ENCODE measurements at places on chromosomes 3 and 15. TPM values are rescaled to one million over a fixed set of nuclear protein-coding genes. Genes with fewer than 3 reads are reported as not detected.
A peak's percentile ranks its signal among the peaks of the same experiment; 100 is the strongest.

GRCh38 chr15:61080221-61081026 lies 148.7 kb downstream of the RORA start:
- H3K4me1 ChIP-seq = no peaks in the 10 kb centered on the region
- H3K27ac ChIP-seq = no peak overlapping the region
- H3K4me3 ChIP-seq = no peak overlapping the region
- no peaks in the 10 kb centered on the region for H3K36me3 ChIP-seq
- H3K27me3 ChIP-seq = peaks cover 4% of the 10 kb centered on the region

GRCh38 chr3:111072031-111072921 lies 660 bp downstream of the NECTIN3 start:
- H3K27me3 ChIP-seq = peaks cover 14% of the 10 kb centered on the region
- DNase-seq = no peak
- peak overlapping the region; percentile 37 for H3K27ac ChIP-seq
- peaks cover 6% of the 10 kb centered on the region for H3K36me3 ChIP-seq

GRCh38 chr15:59522988-59523461 lies 85.0 kb downstream of the FAM81A start:
- no peak overlapping the region for H3K4me3 ChIP-seq
- H3K27ac ChIP-seq = no peak overlapping the region
- no peaks in the 10 kb centered on the region for H3K27me3 ChIP-seq
- no peaks in the 10 kb centered on the region for H3K4me1 ChIP-seq

DNA sequence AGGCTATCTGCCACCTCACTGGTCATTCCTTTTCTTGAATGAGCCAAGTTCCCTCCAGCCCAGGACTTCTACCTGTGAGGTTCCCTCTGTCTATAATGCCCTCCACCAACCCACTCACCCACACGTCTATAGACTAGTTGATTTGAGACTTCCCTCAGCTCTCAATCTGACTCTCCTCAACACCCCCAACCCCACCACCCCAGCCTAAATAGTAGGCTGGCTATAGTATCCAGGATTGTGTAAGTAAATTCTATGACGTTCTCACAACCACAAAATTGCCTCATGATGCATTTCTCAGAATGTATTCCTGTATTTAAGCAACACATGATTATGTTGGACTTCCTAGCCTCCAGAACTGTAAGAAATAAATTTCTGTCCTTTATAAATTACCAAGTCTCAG lies 2.2 kb downstream of the PLSCR1 start:
- H3K4me1 ChIP-seq = peaks cover 16% of the 10 kb centered on the region
- H3K27ac ChIP-seq = peak overlapping the region; percentile 1
- no peak for DNase-seq
- H3K36me3 ChIP-seq = 0 out of 2 replicates have a peak, but pooled peaks cover 2% of the 10 kb centered on the region

- no peaks in the 10 kb centered on the region for H3K27me3 ChIP-seq
- no peaks in the 10 kb centered on the region for H3K36me3 ChIP-seq
- H3K4me1 ChIP-seq = no peaks in the 10 kb centered on the region
- no peak overlapping the region for H3K4me3 ChIP-seq
- H3K27ac ChIP-seq = no peak overlapping the region
These were observed 1475.1 kb downstream of the OTOL1 start for GRCh38 chr3:162971715-162972114.

DNA sequence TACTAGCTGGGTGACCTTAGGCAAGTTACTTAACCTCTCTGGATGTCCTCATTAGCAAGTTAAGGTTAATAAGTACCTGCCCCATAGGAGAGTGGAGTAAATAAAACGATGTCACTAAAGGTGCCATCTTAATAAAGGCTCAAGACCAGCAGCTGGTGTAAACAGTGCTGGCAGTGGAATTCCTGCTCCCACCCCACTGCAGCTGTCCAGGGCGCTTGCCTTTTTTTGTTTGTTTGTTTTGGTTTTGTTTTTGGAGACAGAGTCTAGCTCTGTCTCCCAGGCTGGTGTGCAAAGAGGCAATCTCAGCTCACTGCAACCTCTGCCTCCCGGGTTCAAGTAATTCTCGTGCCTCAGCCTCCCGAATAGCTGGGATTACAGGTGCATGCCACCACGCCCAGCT lies 28.9 kb downstream of the IDH3A start:
- no peak overlapping the region for H3K4me3 ChIP-seq
- no peak for DNase-seq
- H3K27ac ChIP-seq = no peak overlapping the region
- H3K4me1 ChIP-seq = no peaks in the 10 kb centered on the region
- no peaks in the 10 kb centered on the region for H3K36me3 ChIP-seq
- H3K27me3 ChIP-seq = no peaks in the 10 kb centered on the region

Gene OXTR
- 2.7 TPM for total RNA-seq

Gene HYAL1
- 0.18 TPM for total RNA-seq

Data from Panc1 (cell line).